ENCODE measurements at places on chromosomes 6 and 20.

GRCh38 chr20:1324598-1325172 lies 4.3 kb downstream of the SDCBP2 start:
- DNase-seq, result no peak

DNA sequence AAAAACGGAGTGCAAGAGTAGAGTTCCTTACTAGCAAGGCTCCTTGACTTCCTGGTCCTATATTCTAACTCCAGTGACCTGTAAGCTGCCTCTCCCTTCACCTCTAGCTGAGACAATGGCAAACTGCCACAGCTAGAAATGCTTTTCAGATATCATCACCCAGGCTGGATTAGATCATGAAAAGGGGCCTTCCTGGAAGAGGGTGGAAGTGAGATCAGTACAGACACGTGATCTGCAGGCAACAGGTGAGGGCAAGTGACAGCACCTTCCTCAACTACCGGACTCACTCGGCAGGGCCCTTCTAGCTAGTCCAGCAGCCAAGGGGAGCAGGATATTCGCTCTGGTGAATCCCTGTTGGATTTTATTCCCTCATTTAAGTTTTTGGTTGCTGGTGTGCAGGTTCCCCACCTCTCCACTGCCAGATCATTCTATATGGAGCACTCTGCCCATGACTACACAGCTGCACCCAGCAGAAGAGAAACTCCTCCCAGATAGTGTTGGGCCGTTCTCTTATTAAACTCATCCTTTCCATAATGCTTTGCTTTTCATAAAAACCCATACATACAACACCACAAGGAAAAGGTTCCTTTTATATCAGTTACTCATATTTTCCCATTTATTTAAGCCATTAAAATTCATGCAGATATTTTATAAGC lies 26.4 kb upstream of the FAM83C start:
- no peak for DNase-seq

DNA sequence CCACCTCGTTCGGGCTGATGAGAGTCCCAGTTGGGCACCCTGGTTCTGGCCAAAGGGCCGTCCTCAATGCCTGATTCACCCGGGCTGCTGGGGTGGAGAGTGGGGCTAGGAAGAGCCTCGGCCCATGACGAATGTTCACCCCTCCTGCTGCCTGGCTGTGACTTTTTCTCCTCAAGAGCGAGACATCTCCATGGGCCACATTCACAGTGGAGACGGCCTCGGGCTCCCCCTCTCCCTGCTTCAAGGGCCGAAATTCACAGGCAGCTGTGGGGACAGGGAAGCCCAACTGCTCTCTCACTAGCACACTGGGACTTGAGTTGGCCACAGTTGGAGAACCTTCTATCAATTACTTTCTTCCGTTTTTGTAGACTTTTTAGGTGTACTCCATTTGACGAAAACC lies 138.0 kb downstream of the SYNDIG1 start:
- no peak for DNase-seq

DNA sequence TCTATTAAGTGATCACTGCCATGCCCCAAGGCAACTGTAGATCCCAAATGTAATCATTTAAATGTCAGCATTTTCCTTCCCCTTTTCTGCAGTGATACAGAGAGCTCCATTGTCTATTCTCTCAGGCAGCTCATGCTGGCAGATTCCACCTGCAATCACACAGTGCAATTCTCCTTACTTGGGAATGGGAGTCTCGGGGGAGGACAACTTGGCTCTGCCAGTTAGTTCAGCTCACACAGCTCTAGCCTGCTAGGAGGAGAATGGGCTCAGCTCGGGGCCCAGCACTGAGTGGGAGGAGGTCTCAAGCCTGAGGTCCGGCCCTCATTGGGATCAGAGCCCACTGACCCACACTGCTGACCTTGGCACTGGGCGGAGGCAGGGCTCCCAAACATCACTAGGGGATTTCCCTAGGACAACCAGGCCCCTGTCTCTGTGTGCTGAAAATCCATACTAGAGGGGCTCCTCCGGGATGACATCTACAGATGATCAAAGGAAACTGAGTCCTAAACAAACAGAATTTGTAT lies 109.2 kb upstream of the ASF1A start:
- no peak for DNase-seq

All from NCI-H345 (cell line).